DMS153 (cell line): ENCODE measurements at places on chromosomes 7 and 10.

DNA sequence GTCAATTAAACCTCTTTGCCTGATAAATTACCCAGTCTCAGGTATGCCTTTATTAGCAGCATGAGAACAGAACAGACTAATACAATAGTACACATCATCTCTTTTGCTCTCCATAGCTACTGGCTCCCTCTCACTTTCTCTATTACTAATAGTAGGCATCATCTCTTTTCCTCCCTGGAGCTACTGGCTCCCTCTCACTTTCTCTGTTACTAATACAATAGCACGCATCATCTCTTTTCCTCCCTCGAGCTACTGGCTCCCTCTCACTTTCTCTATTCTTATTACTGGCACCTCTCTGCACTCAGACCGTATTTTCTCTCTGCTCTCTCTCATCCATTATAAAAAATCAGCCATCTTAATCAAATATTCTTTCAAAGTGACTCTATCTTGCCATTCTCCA lies 37.1 kb downstream of the SLC25A13 start:
- no peak for DNase-seq

DNA sequence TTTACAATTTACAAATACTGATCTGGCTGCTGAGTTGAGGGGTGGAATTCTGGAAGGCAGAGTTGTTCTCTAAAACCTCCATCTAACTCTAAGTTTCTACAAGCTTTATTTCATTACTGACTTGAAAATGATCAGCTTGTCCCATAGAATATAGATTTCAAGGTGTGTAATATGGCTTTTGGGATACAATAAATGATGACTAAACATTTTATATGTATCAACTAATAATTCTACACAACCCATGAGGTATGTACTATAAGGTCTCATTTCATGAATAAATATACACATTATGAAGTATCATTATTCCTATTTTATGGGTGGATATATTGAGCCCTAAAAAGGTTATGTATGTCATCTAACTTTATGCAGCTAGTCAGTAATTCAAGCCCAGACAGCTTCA lies 1214.3 kb upstream of the SORCS1 start:
- DNase-seq, result no peak

DNA sequence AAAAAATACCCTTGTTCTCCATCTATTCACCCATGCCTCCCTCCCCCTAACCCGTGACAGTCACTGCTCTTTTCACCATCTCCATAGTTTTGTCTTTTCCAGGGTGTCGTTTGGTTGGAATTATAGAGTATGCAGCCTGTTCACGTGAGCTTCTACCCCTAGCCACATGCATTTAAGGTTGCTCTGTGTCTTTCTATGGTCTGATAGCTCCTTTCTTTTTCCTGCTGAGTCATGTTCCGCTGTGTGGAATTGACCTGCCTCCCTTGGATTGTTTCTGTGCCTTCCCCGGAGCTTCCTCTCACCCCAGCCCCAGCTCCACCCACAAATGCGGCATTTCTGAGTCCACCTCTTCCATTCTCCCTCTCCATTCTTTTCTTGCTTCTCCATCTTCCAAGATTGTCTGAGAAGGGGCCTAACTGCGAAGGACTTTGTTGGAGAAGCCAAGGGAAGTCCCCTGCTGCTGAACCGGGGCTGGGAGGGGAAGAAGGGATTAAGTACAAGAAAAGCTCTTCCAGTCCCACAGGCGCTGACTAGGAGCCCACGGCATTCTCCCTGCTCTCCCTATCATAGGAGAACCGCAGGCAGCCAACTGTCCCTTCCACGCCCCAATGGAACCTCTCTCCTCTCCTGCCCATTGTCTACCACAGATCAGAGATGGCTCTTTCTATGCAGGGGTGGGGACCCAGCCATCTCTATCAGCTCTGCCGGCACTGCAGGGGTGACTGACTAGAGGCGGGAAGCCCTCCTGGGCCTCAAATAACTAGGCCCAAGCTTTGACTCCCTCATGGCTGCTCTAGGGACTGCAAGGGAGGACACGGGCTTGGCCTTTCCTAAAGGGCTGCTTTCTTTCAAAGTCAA lies 87.5 kb upstream of the ANLN start:
- DNase-seq, result no peak

DNA sequence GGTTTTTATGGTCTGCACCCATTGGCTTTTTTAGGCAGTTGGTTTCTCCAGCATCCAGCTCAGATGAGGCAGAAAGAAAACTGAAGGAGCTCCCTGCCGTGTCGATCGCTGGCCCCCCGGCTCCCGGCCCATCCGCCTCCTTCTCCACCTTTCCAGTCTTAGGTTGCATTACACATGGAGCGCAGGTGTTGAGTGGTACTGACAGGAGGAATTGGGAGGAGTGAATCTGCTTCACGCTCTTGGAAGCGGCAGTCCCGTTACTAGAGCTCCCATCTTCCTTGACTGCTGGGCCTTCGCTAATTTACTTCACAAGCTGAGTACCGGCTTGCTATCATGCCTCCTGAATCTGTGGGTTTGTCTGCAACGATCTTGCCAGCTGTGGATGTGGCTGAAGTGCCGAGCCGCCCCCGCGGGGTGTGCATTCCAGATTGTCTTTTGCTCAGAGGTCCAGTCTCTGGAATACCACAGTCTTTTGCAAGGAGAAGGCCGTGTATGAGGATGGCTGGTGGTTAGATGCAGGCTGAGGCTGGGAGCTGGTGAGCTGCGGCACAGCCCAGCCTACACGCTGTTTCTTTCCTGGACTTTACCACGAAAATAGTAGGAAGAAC lies 17.1 kb downstream of the IQCE start:
- no peak for DNase-seq

DNA sequence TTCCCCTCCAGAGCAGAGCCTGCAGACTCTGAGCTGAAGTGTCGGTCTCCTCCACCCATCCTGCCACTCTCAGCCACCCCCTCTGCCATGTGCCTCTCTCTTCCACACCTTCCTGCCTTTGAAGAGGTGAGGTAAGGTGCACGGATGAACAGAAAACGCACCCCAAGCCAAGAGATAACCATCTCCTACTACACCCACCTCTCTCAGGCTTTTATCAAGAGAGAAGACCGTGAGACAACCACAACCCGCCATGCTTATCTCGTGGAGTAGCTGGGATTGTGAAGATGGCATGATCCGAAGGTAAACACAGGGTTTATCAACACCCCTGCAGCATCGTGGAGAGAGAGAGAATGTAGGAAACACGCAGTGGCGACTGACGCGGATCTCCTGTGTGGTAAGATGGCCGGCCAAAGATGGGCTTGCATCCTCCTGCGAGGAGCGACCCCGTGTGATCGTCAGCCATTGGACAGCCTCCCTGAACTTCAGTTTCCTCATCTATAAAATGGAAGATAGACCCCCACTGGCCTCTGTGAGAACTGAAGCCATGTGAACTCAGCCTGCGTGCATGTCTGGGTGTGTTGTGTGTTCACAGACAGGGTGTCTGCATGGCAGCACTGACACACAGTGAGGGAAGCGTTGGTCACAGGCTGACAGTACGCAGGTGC lies 219.0 kb downstream of the DIP2C start:
- DNase-seq, result no peak

GRCh38 chr10:118907051-118907450 lies 122.5 kb upstream of the NANOS1 start:
- DNase-seq, result no peak

DNA sequence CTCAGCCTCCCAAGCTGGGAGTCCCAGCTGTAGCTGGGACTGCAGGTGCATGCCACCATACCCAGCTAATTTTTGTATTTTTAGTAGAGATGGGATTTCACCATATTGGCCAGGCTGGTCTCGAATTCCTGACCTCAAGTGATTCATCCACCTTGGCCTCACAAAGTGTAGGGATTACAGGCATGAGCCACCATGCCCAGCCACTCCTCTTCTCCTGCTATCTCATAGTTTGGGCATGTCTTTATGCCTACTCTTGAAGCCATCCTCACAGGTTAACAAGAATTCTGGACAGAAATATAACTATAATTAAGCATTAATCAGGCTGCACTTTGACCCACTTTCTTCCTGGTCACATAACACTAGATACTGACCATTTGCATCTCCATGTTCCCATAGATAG lies 28.6 kb upstream of the C10orf67 start:
- no peak for DNase-seq

DNA sequence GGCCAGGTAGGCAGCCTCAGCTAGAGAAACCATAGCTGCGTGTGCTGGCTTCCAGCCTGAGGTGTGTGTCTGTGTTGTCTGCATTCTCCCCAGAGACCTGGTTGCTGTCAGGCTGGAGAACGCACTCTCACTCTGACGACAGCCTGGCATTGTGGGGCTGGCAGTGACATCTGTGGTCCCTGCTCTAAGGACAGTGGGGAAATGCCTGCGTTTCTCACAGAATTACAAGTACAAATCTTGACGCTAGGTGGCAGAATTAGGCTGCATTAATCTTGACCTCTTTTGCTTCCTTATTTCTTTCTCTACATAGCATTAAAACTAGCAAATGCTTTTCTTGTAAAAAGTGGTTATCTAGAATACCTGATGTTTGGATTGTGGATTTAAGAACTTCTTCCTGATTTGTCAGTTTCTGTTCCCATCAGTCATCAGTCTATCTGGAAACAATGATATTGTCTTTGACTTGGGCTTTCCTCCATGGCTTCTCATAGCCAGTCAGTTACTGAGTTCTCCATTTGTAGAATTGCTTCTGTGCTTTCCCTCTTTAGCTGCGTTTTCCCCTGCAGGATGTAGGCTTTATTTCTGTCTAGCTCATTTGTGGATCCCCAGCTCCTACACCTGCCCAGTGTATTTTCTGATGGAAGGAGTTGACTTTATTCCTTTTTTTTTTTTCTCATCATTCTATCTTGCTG lies 86.0 kb downstream of the FANK1 start:
- peak; percentile 85 for DNase-seq

DNA sequence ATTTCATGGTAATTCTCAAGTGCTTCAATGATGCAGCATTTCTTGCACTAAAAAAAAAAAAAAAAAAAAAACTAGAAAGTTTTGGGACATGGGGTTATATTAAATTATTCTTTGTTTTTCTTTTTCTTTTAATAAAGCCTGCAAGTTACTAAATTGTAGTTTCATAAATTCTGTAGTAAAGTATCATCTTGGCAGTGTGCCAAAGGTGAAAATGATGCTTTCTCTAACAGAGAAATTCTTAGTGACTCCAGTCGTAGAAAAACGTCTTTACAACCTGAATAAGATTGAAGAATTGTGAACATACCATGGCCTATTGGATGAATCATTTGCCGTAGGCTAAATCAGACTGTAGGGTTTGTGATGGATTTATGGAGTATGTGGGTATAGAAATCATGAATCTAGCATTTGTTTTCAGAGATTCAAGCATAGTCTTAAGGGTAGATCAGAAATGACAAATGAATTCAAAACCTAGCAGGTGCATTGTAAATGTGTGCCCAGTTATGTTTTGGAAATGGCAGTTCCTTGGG lies 27.1 kb downstream of the RBM17 start:
- DNase-seq, result no peak

- DNase-seq, result no peak
Measured at GRCh38 chr7:134724606-134725005, 54.8 kb upstream of the CALD1 start.

- no peak for DNase-seq
Measured at GRCh38 chr7:57432583-57432982, 17.4 kb upstream of the ZNF716 start.

GRCh38 chr7:70494225-70495032 lies 637.5 kb upstream of the GALNT17 start:
- DNase-seq, result no peak

DNA sequence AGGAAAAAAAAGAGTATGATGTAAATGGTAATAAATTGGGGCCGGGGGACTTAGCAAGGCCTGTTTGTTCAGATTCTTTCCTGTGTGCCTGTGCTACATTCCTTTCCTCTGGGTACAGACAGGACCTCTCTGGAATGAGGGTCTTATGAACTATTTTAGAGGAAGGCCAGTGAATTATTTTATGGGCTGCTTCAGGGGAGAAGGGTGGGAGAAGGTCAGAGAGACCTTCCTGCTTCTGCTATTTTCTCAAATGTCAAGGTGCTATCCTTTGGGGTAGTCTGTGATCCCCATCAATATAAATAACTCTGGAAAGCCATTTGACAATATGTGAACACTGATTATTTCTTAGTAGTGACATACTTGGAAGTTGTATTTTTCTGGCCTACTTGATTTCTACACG lies 426.5 kb downstream of the SH2D4B start:
- DNase-seq, result no peak

- no peak for DNase-seq
Measured at GRCh38 chr10:26157734-26158133, 58.8 kb upstream of the GAD2 start.

DNA sequence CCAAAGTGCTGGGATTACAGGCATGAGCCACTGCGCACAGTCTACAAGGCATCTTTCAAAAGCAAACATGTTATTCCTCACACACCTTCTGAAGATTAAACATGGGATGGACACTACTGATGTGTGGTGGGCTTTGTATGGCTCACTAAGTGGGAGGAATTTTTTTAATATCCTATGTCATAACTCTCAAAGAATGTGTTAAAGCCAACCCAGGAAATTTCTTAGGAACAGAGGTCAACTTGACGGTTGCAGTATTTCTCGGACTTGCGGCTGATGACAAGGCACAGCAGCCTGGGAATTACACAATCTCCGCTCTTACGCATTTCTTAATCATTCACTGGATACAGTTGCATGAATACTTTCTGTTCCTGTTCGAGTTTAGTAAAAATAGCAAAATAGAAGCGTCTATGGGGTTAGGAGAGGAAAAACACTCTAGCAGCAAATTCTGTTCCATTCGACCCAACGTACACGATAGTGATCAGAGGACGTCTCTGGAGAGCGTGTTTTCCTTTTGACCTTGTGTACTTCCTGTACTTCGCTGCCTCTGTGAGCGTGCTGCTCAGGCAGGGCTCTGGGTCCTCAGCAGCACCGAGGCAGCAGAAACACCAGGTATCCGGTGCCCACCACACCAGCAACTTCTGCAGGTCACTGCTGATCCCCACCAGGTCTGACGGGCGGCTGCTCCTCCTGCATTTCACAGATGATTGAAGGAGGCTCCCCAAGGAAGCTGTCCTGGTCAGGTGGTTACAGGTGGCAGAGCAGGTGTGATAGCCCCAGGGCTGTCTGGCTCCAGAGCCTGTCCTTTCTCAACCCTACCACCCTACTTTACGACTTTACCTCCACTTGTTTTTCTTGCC lies 26.4 kb upstream of the SRGN start:
- DNase-seq, result no peak

- DNase-seq, result no peak
Measured at GRCh38 chr7:38751416-38751815, 120.2 kb upstream of the AMPH start.

GRCh38 chr10:78381107-78381506 lies 347.4 kb downstream of the RPS24 start:
- DNase-seq, result no peak

GRCh38 chr7:28338041-28338440 lies 74.3 kb upstream of the CREB5 start:
- no peak for DNase-seq

- DNase-seq, result peak; percentile 14
Measured at GRCh38 chr7:142134909-142135308, 23.4 kb downstream of the MGAM2 start.

GRCh38 chr10:72353965-72354355 lies 759 bp downstream of the DNAJB12 start:
- DNase-seq, result no peak

GRCh38 chr7:47226696-47227095 lies 355.2 kb downstream of the TNS3 start:
- no peak for DNase-seq

GRCh38 chr7:155280446-155281397 lies 17.0 kb upstream of the INSIG1 start:
- no peak for DNase-seq
